Astrocyte (in vitro differentiated cells and primary cell): ENCODE measurements at places on chromosomes 7 and 10. TPM values are rescaled to one million over a fixed set of nuclear protein-coding genes. Genes with fewer than 3 reads are reported as not detected.

The WDR37 gene
- 20.9 and 22.8 TPM in 2 replicates for total RNA-seq

- DNase-seq: no peak
These were observed 33.0 kb downstream of the OR6V1 start for GRCh38 chr7:143085109-143085508.

DNA sequence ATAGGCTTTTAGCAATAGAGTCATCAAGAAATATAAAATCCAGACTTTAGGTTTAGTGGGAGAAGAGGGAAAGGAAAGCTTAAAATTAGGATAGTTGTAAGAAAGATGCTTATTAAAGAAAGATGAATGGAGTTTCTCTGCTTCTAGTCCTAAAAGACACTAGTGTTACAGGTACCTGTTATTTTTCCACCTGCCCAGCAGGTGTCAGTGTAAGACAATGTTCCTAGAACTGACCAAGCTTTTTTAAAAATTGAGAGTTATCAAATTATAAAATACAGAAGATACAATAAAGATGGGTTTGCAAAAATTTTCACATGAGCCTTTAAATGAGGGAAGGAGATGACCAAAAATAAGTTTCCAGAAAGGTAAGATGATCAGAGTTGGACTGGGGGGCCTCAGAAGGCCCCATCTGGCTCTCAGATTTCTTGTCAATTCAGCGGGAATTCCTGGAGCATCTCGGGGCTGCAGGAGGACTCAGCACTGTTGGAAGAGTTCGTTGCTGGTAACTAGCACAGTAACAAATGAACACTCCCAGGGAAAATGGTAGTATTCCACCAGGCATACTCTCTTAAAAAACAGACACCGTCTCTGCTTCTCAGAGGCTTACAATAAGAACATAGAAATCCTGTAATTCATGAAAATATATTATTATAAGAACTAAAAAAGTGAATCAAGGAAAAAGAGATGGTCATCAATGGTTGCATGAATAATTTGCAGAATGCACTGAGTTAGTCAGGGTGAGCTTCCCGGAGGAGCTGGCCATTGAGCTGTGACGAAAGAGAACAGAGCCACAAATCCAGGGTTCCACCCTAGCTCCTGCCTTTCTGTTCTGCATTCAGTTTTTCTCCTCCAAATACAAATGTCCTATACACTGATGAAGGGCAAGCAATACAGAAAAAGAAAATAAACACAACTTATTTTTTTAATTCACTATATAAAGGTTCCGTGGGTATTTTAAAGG lies 71.8 kb upstream of the PIK3CG start:
- no peak for DNase-seq

GRCh38 chr7:41067576-41067975 lies 635.3 kb downstream of the INHBA start:
- DNase-seq: no peak

The PPP1R9A gene
- total RNA-seq: 5.1 and 7.5 TPM in 2 replicates

GRCh38 chr10:130954326-130954905 lies 357.1 kb downstream of the TCERG1L start:
- DNase-seq: no peak

- DNase-seq: peak; percentile 69
These were observed 38.2 kb upstream of the SLC26A4 start for GRCh38 chr7:107622429-107622828.
